ENCODE measurements at places on chromosomes 12 and 14.

DNA sequence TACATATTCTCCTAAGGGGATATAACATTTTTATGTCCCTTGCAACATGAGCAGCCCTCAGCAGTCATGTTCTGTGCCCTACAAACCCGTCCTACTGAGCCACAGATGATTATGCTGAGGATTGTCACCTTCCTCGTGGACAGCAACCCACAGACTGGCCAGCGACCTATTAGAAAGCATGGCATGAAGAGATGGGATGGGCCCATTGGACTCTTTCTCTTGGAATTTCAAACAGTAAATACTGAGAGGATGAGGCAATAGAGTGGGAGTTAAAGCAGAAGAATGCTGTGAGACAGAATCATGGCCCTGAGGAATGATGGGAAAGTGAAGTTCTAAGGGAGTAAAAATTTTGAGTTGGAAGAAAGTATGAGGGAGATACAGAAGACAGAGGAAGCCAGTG, 149.9 kb upstream of the BTG1 start:
- DNase-seq = no peak
- H3K4me3 ChIP-seq = no peak overlapping the region
- no peak overlapping the region for H3K27ac ChIP-seq
- H3K36me3 ChIP-seq = no peaks in the 10 kb centered on the region
- no peaks in the 10 kb centered on the region for H3K4me1 ChIP-seq

- no peaks in the 10 kb centered on the region for H3K36me3 ChIP-seq
- no peak for DNase-seq
- H3K4me1 ChIP-seq = no peaks in the 10 kb centered on the region
- no peak overlapping the region for H3K27ac ChIP-seq
Measured at GRCh38 chr12:105977236-105977635, 161.5 kb downstream of the NUAK1 start.

DNA sequence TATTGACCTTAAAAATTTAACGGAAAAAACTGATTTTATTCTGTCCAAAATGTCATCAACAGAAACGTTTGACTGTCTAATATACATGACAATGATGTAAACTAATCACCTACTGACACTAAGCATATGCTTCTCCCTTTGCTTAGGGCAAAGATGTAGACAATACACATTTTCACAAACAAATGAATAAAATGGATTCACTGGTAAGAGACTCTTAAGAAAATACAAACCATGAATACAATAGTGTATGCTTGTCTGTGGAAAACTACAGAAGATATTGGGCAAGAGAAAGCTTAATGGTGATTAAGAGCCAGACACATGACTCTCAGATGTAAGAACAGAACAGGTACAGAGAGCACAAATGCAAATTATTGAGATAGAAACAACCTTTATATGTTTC, 1248.7 kb downstream of the FSCB start:
- no peak for DNase-seq
- H3K4me3 ChIP-seq = no peak overlapping the region
- H3K27ac ChIP-seq = no peak overlapping the region
- H3K4me1 ChIP-seq = no peaks in the 10 kb centered on the region

DNA sequence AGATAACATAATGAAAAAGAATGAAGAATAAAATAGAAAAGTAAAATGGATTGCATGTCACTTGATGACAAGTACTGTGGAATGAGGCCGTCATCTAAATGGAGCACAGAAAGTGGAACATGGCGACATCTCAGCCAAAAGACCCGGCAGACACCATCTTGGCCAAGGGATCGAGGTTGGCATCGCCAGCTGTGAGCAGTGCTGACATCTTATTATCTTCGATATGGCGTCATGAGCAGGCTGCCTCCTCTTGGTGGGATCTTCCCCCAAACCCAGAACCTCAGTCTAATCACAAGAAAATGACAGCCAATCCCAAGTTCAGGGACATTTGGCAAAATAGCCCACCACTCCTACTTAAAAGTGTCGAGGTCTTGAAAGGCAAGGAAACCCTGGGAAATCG, 15.1 kb downstream of the SERPINA5 start:
- H3K27ac ChIP-seq = no peak overlapping the region
- no peaks in the 10 kb centered on the region for H3K36me3 ChIP-seq
- no peaks in the 10 kb centered on the region for H3K4me1 ChIP-seq

DNA sequence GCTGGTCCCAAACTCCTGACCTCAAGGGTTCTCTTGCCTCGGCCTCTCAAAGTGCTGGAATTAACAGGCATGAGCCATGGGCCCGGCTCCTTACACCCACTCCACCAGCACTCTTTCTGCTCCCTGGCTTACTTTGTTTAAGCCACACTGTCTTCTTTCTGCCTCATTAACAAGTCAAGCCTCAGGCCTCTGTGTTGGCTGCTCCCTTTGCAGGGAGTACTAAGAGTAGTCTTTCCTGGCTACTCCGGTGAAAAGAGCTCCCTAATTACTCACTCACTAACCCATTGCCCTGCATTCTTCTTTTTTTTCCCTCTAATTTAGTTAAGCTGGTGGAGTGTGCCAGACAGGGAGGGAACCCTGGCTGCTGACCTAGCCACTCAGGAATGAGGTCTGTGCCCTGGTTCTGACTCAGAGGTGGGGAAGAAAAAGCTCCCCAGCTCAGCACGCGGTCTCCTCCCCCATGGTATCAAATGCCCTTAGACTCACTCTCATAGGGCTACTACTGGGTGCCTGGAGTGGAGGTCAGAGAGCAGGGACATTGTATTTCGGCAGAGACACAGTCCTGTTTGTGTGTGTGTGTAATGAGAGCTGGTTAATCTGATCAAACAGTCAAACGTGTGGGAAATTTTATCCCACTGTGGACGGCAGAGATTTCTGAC, 19.8 kb downstream of the GALNT6 start:
- no peak for DNase-seq
- peaks cover 43% of the 10 kb centered on the region for H3K4me1 ChIP-seq
- H3K4me3 ChIP-seq = no peak overlapping the region
- H3K27ac ChIP-seq = no peak overlapping the region
- no peaks in the 10 kb centered on the region for H3K27me3 ChIP-seq

DNA sequence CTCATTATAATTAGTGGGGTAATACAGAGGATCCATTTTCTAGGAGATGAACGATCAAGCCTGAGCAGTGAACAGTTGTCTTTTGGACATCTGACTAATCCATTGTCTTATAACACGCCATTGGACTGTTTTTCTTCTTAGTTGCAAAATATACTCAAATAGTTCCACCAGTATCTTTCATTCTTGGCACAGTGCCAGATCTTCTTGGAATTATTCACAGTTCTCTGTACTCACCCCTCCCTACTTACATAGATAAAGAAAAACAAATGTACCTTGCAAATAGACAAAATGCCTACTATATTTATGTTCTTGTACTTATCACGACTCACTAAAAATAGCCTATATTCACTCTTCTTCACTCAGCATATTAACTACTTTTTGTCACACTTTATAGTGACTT, 3.8 kb downstream of the CBLN3 start:
- H3K4me3 ChIP-seq = no peak overlapping the region
- no peaks in the 10 kb centered on the region for H3K36me3 ChIP-seq
- DNase-seq = no peak
- peaks cover 24% of the 10 kb centered on the region for H3K4me1 ChIP-seq
- H3K27ac ChIP-seq = no peak overlapping the region

GRCh38 chr12:111685811-111686573, at the start of the genes ACAD10 and BRAP:
Gene ACAD10, plus strand, starts transcription at chr12:111686053. Its CDS starts 6,657 bp downstream, at chr12:111692710.
Gene BRAP, minus strand, starts transcription at chr12:111685956. Its CDS starts 164 bp downstream, at chr12:111685792.
- H3K27ac ChIP-seq = peak within 1 kb of the TSS; percentile 96
- peak within 1 kb of the TSS; percentile 97 for H3K4me3 ChIP-seq
- peaks cover 20% of the 10 kb centered on the region for H3K4me1 ChIP-seq
- peaks cover 20% of the 10 kb centered on the region for H3K36me3 ChIP-seq
- no peaks in the 10 kb centered on the region for H3K27me3 ChIP-seq

DNA sequence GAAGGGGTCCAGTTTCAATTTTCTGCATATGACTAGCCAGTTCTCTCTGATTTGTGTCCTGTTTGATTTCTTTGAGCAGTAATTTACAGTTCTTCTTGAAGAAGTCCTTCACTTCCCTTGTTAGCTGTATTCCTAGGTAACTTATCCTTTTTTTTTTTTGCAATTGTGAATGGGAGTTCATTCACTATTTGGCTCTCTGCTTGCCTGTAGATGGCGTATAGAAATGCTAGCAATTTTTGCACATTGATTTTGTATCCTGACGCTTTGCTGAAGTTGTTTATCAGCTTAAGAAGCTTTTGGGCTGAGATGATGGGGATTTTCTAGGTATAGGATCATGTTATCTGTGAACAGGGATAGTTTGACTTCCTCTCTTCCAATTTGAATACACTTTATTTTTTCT, 77.6 kb upstream of the NID2 start:
- H3K27me3 ChIP-seq = no peaks in the 10 kb centered on the region
- no peaks in the 10 kb centered on the region for H3K36me3 ChIP-seq
- DNase-seq = peak; percentile 15
- no peaks in the 10 kb centered on the region for H3K4me1 ChIP-seq

GRCh38 chr14:49240383-49240782, 345.8 kb downstream of the RPS29 start:
- no peak overlapping the region for H3K27ac ChIP-seq
- H3K27me3 ChIP-seq = no peaks in the 10 kb centered on the region
- no peaks in the 10 kb centered on the region for H3K36me3 ChIP-seq
- DNase-seq = no peak

DNA sequence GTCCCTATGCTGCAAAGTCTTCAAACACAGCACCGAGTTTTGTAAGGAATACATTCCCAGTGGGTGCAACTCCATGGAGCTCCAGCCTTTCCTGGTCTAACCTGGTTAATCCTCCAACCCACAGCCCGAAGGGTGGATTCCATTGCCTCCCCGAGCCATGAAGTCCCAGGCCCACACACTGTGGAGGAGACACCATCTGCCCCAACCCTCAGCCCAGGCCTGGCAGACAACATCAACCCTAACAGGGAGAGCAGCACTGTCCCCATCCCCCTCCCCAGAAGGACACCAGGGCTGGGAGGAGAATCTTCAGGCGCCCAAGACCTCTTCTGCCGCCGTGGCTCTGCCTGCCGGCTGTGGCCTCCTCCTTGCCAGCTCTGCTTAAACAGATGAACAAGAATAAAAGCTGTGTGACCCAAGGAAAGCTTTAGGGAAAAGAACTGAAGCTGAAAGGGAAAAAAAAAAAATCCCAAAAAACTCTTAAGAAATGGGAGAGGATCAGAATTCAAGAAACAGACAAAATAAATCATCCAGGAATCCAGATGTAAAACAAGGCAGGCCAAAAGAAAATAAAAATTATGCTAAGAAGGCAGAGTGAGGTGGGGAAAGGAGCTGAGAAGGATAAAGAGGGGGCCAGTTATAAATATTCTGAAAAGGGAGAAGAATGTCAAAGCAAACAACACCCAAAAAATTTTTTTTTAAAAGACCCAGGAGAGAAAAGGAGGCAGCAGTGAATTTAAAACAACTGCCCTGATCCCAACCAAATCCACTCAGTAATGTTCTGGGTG, 16.0 kb upstream of the ZFP36L1 start:
- H3K4me3 ChIP-seq = no peak overlapping the region
- H3K27me3 ChIP-seq = no peaks in the 10 kb centered on the region
- peaks cover 29% of the 10 kb centered on the region for H3K4me1 ChIP-seq
- no peak overlapping the region for H3K27ac ChIP-seq
- no peak for DNase-seq

DNA sequence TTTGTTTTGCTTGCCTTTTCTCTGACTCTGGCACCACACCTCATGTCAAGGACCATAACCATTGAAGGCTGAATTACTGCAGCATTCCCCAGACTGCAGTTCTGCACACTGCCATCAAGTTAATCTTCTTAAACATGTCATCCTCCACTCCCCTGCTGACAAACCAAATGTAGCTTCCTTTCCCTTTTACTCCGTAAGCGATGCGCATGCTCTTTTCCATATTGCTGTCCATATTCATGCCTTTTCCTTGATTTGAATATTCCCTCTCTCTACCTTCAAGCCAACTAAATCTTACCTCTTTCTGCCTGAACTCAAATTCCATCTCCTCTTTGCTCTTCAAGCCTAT, 13.6 kb downstream of the GPX2 start:
- H3K4me3 ChIP-seq = no peak overlapping the region
- peaks cover 43% of the 10 kb centered on the region for H3K4me1 ChIP-seq
- no peak for DNase-seq
- peaks cover 51% of the 10 kb centered on the region for H3K36me3 ChIP-seq
- peak overlapping the region; percentile 11 for H3K27ac ChIP-seq

GRCh38 chr12:67651132-67651695, 2.7 kb downstream of the DYRK2 start:
- peak overlapping the region; percentile 3 for H3K4me3 ChIP-seq
- H3K27me3 ChIP-seq = no peaks in the 10 kb centered on the region
- H3K4me1 ChIP-seq = peaks cover 4% of the 10 kb centered on the region

DNA sequence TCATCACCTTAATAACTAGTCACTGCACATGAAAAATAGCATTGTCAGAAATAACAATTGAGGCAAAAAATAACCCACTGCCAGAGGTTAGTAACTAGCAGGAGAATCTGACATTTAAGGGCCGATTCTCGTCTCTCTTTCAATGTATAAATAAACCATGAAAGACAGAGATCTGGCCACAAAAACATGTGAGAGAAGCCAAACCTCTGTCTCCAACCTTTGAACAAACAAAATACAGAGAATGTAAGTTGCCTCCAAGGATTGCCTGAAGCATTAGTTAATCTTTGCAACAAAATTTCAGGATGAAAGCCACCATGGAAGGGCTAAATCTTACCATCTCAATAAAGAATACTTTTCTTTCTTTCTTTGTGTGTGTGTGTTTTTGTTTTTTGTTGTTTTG, 257.4 kb upstream of the TMTC1 start:
- H3K27ac ChIP-seq = no peak overlapping the region
- H3K4me3 ChIP-seq = no peak overlapping the region
- DNase-seq = no peak
- H3K36me3 ChIP-seq = no peaks in the 10 kb centered on the region
- no peaks in the 10 kb centered on the region for H3K27me3 ChIP-seq
- no peaks in the 10 kb centered on the region for H3K4me1 ChIP-seq

DNA sequence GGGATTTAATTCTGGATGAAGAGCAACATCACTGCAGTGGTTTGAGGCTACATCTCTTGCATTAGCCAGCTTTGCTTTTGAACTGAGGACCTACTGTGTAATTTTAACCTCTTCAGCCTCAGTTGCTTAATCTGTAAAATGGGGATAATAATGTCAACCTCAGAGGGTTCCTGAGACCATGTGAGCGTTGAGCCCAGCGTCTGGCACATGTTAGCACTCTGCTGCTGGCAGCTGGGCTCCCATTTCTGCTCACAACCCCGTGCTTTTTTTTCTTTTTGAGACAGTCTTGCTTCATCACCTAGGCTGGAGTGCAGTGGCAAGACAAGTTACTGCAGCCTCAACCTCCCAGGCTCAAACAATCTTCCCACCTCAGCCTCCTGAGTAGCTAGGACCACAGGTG, 31.6 kb downstream of the TESC start:
- no peaks in the 10 kb centered on the region for H3K27me3 ChIP-seq
- no peak overlapping the region for H3K4me3 ChIP-seq
- no peak overlapping the region for H3K27ac ChIP-seq
- no peak for DNase-seq
- no peaks in the 10 kb centered on the region for H3K36me3 ChIP-seq

DNA sequence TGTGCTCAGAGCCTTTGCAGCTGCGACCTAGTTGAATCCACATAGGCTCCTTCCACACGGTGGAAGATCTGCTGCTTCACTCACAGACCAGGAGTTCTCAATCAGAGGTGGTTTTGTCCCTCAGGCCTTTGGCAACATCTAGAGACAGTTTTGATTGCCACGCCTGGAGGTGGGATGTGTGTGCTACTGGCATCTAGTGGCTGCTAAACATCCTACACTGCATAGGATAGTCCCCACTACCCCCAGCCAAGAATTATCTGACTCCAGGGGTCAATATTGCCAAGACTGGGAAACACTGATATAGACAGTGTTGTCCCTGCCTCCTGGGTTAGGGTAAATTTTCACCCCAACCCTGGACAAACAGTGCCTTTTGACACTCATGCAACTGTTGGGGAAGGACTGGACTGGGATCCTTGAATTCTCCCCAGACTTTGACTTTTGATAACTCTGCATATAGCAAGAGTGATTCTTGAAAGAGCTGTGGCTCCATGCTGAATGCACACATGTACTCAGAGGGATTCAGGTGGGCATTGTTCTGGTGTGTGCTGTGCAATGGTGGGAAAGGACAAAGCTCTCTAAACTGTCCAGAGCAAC, 39.8 kb downstream of the BAZ2A start:
- H3K36me3 ChIP-seq = peaks cover 18% of the 10 kb centered on the region
- DNase-seq = peak; percentile 53
- H3K27me3 ChIP-seq = no peaks in the 10 kb centered on the region

Data from common myeloid progenitor, CD34-positive (primary cell).